Right ventricle myocardium superior (tissue), 1 donor: ENCODE measurements at places on chromosomes 3 and 15. TPM values are rescaled to one million over a fixed set of nuclear protein-coding genes. Genes with fewer than 3 reads are reported as not detected.

DNA sequence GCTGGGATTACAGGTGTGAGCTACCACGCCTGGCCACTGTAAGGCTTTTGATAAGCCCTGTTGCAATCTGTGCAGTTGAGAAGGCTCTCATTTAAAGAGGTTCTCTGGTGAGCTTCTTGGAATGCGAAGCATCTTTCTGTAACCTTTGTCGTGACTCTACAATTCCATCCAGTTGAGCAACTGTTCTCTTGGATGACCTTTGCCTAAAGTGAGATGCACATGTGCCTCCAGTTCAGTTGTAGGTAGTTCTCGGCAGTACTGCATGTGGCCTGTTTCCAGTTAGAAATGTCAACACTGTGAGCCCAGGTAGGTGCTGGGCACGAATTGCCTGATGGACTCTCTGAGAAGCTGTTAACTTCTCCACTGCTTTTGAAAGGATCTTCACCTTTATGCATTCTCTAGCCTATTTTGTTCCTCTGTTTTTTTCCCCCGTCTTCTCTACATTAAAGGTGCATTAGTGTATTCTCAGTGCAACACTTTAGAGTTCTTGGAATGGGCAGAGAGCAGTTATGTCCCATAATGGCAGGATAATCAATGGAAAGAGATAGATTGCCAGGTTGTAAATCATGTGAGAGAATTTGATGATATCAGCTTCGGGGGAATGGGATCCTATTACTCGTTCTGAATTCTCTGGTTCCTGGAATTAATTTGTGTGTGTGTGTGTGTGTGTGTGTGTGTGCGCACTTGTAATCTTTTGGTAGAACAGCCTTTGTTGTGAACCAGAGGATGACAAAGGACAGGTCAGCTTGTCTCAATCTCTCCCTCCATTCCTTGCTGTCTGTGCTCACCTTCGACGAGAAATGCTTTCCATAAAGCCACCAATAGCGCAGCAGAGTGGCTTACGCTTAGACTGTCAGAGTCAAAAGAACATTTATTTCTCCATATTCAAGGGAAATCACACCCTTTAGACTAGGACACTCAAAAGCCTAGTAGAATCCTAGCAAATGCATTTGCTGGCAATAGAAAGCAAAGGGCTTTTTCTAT lies 51.1 kb downstream of the PTPRG start:
- no peak for DNase-seq

- DNase-seq: peak; percentile 41
Measured at GRCh38 chr3:8524249-8524648, 22.6 kb downstream of the LMCD1 start.

DNA sequence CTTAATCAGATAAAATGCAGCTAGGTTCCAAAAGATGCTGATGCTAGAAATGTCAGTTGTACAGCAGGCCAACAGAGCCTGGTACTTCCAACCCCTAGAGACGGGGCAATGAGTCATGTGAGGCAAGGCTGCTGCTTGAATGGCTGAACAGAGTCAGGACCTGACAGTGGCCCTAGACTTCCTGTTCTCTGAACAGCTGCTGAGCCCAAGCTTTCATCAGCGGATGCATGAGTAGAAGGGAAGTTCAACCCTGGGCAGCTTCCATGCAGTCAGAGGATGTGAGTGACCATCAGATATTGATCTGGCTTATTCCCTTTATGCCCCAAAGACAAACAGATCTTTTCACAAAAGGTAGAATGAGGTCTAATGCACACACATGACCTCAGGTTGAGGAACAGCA lies 282.9 kb upstream of the COL8A1 start:
- peak; percentile 13 for DNase-seq

GRCh38 chr3:4520033-4520816 lies 27.1 kb downstream of the ITPR1 start:
- no peak for DNase-seq

DNA sequence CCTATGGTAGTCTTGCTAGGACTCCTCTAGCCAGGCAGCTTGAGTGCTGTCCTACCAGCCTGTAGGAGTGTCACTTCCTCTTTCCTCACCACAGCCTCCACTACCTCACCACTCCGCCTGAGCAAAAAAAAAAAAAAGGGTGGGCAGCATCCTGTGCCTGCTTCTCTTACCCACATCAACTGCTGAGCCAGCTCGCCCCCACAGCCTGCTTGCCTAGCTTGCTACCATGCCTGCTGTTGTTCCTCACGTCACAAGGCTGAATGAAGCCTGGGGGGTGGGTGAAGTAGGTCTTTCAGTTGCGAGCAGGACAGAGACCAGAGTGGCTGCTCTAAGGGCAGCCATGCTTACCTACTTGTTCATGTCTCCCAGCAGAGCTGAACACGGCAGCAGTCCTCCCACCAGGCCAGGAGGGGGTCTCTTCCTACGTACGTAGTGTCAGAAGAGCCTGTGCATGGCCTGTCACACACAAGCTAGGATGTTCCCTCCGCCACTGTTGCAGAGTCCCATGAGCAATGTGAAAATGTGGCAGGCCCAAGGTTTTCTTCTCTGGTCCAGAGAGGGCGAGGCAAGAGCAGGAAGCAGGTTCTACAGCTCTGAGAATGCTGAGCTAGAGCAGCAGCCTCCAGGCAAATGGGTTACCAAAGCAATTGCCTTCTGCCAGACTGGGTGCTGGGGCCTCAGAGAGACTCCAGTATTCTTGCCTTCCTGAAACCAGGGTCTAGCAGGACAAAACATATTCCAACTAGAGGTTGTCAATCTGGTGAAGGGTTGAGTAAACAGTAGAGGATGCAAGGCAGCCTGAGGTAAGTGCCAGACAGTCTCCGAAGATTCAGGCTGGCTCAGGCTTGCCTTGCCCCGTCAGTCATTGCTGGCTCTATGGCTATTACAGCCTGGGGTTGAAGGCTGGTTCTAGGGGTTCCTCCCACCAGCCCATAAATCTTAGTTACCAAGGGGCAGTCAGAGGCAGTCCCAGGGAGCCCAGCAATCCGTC lies 8.1 kb downstream of the PPM1M start:
- peak; percentile 69 for DNase-seq

- DNase-seq: no peak
Measured at GRCh38 chr3:179861292-179861691, 175.4 kb downstream of the PEX5L start.

GRCh38 chr15:74653426-74654102 lies 37.9 kb downstream of the CLK3 start:
- no peak for DNase-seq

DNA sequence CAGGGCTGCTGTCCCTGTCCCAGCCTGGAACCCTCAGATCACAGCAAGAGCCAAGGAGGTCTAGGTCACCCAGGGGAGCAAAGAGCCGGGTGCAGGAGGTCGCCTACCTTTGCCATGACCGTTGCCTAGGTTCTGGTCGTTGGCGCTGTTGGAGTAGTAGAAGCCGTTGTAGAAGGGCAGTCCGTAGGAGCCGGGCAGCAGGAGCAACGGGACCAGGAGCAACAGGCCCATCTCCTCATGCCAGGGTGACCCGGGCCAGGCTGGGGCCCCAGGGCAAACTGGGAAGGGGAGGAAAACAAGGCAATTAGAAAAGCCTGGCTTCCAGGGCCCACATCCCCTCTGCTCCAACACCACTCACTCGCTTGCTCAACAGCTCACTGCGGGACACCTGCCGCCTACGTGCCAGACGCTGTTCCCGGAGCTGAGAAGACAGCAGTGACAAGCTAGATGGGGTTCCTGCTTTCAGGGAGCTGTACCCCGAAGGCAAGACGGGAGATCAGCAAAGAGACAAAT lies 8.2 kb downstream of the HAPLN3 start:
- no peak for DNase-seq

- DNase-seq: no peak
Measured at GRCh38 chr3:64375737-64376136, 150.5 kb upstream of the PRICKLE2 start.

DNA sequence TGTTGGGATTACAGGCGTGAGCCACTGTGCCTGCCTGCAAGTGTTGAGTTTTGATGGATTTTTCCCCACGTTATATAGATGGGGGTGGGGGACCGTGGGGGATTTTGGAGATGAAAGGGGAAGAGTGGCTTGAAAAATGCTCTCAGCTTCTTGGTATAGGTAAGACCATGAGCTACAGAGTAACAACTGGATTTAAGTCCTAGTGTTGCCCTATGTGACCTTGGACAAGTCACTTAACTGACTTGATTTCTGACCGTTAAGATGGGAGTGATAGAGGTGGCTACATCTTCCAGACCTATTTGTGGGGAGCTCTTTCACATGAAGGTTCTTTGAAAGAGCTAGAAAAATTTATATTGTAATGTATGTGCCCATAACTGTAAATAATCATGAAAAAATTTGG lies 13.3 kb downstream of the TRIM71 start:
- DNase-seq: no peak

DNA sequence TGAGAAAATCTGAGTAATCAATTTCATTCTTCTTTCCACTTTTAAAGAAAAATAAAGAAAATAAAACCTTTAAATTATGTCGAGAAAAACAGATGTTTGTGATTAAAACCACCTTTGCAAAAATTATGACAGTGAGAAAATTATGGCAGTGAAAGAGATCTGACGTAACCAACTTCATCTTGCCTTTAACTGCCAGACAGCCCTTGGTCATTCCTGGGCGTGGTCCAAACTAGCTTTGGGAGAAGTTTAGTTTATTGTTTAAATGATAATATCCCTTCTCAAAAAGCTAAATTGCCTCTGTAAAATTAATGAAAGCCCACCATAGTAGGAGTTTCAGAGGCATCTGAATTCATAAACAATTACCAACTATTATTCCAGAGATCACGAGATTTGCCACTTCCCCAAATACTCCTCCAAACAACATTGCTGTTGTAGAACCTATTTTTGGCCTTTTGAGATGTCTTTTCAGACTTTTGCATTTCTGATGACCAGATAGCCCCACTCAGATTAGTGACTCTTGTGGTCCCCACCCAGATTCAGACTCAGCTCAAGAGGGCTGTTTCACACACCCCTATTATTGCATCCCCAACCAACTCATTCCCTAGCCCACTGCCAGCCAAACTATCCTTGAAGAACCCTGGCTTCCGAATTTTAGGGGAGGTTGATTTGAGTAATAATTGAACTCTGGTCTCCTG lies 664.4 kb upstream of the CBLB start:
- DNase-seq: no peak

- DNase-seq: no peak
Measured at GRCh38 chr3:168030577-168030976, 65.1 kb downstream of the GOLIM4 start.

GRCh38 chr3:129575997-129576384 lies 30.5 kb downstream of the PLXND1 start:
- no peak for DNase-seq

DNA sequence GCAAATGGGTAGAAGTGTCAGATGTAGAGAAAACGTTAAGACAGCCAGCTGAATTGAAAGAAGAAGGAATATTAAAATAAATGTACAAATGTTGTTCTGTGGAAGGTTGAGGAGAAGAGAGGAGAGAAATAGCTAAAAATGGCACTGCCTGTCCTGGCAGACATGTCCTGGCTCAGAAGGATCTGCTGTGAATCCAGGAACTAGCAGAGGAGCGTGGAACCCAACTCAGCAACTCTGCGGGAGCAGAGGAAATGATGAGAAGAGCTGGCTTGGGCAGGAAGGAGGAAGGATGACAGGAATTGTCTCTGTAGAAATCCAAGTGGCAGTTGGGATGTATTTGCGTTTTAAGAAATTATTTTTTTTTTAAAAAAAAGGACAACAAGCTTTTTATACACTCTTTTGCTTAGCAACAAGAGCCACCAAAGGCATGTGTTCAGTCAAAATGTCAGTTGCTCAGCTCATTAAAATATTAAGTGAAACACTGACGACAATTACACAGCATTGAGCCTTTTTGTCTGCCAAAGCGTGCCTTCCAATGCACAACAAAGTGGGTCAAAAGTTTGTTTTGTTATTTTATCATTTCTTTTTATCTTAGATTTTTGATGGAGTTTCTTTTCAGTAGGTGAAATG lies 16.1 kb downstream of the NANOGP8 start:
- DNase-seq: no peak

DNA sequence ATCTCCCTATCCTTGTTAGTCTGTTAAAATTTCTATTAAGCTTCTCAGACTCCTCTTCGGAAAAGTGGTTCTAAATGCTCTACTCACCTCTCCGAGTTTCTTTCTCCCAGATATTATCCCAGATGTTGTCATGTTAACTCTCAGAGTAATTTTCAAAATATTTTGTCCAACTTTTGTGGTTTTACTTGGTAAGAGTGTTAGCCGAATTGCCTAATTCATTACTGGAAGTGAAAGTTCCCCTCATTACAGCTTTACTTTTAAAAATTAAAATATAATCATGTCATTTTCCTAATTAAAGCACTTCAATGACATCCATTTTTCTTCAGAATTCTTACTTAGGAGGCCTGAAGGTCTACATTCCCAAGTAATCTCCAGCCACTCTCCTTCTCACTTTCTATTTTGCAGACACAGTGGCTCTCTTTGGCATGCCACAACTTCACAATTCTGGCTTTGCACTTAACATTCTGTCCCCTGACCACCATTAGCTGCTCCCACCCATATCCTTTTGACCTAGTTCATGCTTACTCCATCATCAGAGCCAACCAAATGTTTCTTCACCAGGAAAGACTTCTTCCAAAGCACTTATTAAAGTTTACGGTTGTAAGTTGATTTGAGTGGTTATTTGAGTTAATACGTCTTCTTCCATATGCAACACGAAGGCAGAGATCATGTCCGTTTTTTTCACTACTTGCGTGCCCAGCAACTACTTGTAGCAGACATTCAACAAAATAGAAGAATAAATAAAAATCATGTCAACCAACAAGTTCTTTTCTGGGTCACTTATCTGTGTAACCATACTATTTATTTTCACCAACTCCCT lies 10.2 kb upstream of the TIPARP start:
- no peak for DNase-seq

DNA sequence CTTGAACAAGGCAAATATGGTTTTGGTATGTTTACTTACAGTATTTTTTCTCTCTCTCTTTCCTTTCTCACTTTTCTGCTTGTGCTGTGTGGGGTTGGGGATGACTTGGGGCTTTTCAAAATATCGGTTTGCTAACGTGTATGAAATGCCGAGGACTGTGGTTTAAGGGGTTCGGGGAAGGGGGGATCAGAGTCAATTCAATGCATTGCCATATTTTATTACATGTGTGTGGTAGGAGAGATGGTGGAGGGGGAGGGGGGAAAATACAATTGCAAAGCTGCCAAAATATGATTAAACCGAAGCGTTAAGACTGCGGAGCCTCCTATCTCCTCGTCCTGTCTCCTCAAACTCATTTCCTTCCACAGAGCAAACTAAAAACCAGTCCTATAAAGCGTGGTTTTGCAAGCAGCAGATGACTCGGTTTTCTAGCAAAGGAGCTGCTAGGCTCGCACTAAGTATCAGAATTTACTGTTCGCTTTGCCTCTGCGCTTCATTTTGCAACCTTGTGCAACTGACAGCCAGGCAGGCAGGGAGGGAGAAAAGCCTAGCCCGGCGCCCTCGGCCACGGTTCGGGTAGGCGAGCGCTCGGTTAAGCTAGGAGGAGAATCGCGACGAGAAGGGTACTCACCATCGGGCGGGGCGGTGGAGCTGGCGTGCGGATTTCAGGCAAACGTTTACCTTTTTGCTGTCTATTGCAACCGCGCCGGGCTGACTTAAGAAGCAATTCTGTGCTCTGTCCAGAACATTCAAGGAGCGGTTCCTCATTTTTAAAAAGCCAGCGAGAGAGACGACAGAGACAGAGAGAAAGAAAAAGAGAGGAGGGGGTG lies 4.0 kb upstream of the NR2F2 start:
- DNase-seq: peak; percentile 64

GRCh38 chr3:14886101-14886500 lies 61.3 kb upstream of the NR2C2 start:
- DNase-seq: no peak

GRCh38 chr3:151421938-151422337 lies 37.4 kb upstream of the P2RY12 start:
- DNase-seq: no peak

- DNase-seq: no peak
Measured at GRCh38 chr3:20561166-20561565, 375.2 kb upstream of the SGO1 start.

Gene MASP1
- total RNA-seq: 144 TPM

Gene CLDN16
- total RNA-seq: not detected

Gene SLC7A14
- not detected for total RNA-seq
